ENCODE measurements at places on chromosomes 1 and 21.

GRCh38 chr1:119159111-119159510 is 18.7 kb upstream of the WARS2 start:
- no peak for DNase-seq

- peak; percentile 79 for DNase-seq
These were observed 79.2 kb downstream of the CD34 start for GRCh38 chr1:207831517-207832327.

GRCh38 chr1:221469476-221469875 is 272.4 kb downstream of the DUSP10 start:
- no peak for DNase-seq

- DNase-seq = no peak
These were observed 82.7 kb upstream of the ESRRG start for GRCh38 chr1:216805953-216806352.

GRCh38 chr1:87202451-87202850 is 126.2 kb upstream of the LMO4 start:
- no peak for DNase-seq

DNA sequence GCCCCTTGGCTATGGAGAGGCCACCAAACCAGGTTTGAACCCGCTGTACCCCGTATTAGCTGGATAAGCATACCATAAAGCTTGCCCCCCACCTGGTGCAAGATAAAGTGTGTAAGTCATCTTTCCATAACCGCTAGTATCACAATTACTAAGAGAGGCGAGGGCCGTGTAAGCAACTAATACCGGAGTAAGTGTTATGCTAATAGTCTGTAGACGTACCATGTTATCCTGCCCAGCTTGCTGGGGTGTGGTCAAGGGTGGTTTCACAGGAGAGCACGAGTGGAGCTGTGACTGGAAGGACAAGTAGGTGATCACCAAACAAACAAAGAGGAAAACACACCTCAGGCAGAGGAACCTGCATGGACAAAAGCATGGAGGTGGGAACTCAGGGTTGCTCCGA is 3.6 kb upstream of the TNFRSF1B start:
- DNase-seq = no peak

DNA sequence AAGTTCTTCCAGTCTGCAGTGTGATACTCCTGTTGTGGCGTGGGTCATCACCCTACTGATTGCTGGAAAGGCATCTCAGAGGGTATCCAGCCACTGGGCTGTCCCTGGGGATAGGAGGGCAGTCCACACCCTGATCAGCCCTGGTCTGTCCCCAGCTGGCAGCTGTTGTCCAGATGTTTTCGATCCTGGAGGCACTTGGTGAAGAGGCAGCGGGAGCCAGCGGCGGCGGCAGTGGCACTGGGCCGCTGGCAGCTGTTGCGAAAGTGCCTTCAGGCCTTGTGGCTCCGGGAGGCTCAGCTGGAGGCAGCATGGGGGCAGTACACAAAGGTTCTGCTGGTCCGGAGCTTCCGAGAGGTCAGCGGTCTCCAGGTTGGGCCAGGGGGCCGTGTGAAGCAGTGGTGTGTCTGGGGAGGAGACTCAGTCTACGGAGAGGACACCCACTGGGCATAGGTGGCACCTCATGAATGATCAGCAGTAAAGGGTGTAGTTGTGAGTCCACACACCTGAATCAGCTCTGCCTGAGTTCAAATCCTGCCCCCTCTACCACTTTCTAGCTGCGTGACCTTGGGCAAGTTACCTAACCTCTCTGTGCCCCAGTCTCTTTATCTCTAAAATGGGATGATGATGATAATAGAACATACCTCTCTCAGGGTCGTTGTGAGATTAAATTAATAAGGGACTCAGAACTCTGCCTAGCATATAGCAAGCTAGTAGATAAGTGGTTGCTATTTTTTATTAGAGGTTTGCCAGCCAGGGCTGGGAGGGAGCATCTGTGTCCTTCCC is 6.1 kb downstream of the C1orf167 start:
- no peak for DNase-seq

DNA sequence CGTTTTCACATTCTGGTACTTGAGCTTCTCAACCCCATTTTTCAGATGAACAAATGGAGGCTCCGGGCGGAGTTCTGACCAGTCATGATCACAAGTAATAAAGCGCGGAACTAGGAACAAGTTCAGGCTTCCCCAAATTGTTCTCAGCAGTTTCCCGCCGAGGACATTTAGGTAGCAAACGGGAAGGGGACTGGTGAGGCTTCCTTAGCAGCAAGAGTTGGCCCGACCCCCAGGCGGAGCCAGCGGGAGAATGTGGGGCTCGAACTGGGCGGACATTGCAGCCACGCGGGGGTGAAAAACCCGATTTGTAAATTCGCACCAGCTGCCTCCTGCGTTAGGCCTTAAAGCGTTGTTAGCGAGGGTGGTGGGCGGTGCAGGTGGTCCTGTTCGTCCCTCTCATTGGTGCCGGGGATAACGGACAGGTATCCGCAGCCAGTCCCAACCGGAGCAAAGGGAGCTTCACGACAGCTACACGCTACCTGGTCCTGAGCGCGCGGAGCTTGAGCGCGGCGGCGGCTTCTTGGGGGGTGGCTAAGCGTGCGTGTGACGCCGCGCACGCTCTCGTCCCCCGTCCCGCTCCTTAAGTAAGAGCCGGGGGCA is 15.3 kb downstream of the SEMA6C start:
- DNase-seq = peak; percentile 91

DNA sequence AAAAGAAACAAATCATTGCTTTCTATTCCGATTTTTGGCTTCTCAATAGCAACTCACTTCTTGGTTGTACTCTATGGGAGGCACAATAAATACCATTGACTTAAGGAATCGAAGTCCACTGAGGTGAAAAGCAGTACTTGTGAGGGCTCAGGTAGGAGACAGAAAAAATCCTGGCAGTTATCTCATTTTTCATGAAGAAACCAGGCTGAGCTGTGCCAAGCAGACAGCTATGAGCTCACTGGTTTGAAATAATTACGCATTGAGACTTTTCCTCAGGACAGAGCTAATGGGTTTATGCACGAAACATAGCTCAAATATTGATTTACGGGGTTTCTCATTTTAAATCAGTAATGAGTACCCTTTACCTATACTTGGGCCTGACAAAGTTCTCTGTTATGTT is 18.5 kb downstream of the COLGALT2 start:
- DNase-seq = no peak
